ENCODE measurements at places on chromosomes 6 and 20.

- DNase-seq = no peak
Observed at GRCh38 chr6:33827546-33828451, 24.0 kb upstream of the MLN start.

DNA sequence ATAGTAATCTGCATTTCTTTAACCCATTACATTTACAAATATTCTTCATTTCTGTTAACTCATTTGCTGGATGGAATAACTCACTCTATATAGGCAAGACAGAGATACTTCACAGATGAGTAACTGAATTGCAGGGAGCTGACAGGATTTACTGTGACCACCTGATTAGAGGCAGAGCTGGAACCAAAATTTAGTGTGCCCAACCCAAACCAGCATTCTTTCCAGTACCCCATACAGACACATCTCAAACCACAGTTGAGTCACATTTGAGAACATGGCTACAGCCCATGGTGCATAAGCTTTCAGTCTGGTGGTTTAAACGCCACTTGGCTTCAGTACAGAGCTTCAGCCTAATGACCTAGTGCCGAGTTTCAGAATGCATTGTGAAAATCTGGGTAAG is 138.4 kb upstream of the TENT5A start:
- no peak for DNase-seq

- no peak for DNase-seq
Observed at GRCh38 chr20:43431134-43431519, 26.6 kb upstream of the SRSF6 start.

DNA sequence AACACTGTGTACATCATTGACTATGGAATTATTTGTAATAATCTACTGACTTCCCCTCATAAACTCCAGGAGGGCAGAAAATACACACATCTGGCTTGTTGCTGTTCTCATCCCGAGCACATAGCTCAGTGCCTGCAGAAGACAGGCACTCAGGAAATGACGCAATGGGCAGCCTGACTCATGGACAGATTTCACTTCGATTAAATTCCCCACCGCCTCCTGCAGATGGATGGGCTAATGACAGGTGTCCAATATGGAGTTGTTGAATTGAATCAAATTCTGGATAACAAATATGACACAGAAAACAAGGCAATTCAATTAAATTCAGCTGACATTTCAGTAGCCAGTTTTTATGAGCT is 9.1 kb downstream of the ANKRD60 start:
- no peak for DNase-seq

GRCh38 chr6:137403855-137404254 is 90.3 kb downstream of the OLIG3 start:
- DNase-seq = no peak

All from stimulated activated CD4-positive, alpha-beta T cell treated with anti-CD3 and anti-CD28 coated beads, TNF-alpha, amount 100 ng/mL, for 24 hours (primary cell).